Amniotic epithelial cell (primary cell): ENCODE measurements at places on chromosomes 7 and 10.
A peak's percentile ranks its signal among the peaks of the same experiment; 100 is the strongest.

GRCh38 chr7:155344270-155344617, 46.6 kb downstream of the INSIG1 start:
- no peak for DNase-seq

DNA sequence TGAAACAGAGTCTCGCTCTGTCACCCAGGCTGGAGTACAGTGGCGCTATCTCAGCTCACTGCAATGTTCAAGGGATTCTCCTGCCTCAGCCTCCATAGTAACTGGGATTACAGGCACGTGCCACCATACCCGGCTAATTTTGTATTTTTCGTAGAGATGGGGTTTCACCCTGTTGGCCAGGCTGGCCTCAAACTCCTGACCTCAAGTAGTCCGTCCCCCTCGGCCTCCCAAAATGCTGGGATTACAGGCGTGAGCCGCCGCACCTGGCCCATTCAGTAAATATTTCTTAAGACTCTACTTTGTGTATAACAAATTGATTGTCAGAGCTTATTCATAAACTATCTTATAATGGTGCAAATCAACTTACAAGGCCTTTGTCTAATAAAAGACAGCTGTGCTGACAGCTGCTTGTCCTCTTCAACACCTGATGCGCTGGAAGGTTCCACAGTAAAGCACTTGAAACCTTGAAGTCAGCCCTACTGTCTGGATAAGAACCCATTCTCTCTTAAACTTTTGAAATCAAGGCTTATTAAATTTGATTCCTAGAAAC, 14.7 kb downstream of the ECHDC3 start:
- no peak for DNase-seq

DNA sequence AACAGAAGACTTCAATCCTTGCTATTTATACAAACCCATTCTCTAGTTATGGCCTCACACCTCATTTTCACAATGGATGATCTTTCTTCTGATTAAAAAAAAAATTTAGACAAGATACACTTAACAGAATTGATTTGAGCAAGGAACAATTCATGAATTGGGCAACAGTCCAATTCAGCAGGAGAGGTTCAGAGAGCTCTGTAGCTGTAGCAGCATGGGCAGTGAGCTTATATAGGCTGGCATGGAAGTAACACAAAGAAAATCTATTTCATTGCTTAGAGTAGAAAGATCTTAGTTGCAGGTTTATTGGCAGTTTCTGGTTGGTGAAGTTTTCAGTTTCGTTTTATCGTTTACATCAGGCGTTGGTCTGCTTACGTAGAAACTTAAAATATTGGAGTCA, 23.0 kb upstream of the LRGUK start:
- no peak for DNase-seq

GRCh38 chr7:153452661-153453060, 599.5 kb upstream of the DPP6 start:
- no peak for DNase-seq

DNA sequence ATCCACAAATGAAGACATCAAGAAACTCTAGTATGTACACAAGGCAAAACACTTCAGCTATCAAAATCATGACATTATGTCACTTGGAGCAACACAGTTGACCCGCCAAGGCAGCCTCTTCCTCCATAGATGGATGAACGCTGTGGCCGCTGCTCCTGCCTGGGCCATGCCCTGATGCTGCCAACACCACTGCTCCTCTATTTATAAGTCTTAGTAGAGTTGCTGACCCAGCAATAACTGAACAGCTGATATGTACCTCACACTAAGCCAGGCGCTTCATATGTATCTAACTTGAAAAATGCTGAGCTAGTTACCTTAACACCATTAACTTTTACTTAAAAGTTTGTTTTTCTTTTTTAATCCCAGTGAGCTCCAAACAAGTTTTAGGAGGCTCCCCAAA, 131.9 kb downstream of the LYZL1 start:
- no peak for DNase-seq

GRCh38 chr10:44382131-44382858, 2.6 kb downstream of the CXCL12 start:
- no peak for DNase-seq

- no peak for DNase-seq
Observed at GRCh38 chr7:106520962-106521514, 139.9 kb downstream of the CCDC71L start.

DNA sequence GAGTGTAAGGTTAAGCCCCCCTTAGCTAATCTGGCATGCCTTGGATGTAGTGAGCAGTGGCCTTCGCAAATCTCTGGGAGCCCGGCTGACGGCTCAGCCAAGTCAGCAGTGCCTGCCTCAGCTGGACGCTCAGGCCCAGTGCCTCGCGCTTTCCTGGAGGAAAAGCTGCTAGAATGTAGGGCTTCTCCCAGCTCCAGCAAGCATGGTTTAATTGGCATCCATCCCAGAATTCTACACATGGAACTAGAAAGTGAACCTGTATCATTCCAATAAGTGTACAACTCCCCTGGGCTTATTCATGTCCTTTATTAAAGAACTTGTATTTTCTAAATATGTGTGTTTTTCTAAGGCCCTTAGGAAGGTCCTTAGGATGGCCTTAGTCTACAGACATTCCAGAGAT, 287.8 kb upstream of the SHH start:
- DNase-seq = no peak

DNA sequence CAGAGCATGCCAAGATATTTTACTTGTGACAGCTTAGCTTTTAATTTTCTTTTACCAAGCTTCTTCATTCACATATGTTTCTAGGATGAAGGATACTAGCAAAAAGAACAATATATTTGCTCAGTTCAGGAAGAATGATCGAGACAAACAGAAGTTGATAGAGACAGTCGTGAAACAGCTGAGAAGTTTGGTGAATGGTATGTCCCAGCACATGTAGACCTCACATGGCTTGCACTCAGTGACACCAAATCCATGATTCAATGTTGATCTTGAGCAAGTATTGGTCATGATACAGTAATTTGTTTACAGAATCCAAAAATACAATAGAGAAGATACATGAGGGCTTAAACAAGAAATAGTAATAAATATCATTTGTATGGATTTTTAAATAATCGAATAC, 2.5 kb upstream of the CYP26C1 start:
- DNase-seq = no peak

GRCh38 chr7:108002726-108003598, at the start of gene LAMB1:
TSS of gene LAMB1 (minus strand) at chr7:108003161. CDS start at chr7:108002885, 276 bp downstream.
- DNase-seq = peak; percentile 76

DNA sequence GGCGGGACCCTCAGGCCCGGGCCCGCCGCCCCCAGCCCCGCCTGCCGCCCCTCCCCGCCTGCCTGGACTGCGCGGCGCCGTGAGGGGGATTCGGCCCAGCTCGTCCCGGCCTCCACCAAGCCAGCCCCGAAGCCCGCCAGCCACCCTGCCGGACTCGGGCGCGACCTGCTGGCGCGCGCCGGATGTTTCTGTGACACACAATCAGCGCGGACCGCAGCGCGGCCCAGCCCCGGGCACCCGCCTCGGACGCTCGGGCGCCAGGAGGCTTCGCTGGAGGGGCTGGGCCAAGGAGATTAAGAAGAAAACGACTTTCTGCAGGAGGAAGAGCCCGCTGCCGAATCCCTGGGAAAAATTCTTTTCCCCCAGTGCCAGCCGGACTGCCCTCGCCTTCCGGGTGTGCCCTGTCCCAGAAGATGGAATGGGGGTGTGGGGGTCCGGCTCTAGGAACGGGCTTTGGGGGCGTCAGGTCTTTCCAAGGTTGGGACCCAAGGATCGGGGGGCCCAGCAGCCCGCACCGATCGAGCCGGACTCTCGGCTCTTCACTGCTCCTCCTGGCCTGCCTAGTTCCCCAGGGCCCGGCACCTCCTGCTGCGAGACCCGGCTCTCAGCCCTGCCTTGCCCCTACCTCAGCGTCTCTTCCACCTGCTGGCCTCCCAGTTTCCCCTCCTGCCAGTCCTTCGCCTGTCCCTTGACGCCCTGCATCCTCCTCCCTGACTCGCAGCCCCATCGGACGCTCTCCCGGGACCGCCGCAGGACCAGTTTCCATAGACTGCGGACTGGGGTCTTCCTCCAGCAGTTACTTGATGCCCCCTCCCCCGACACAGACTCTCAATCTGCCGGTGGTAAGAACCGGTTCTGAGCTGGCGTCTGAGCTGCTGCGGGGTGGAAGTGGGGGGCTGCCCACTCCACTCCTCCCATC, 82.7 kb downstream of the PAX2 start:
- no peak for DNase-seq

- no peak for DNase-seq
Observed at GRCh38 chr10:77638321-77639101, 903 bp upstream of the KCNMA1 start.

DNA sequence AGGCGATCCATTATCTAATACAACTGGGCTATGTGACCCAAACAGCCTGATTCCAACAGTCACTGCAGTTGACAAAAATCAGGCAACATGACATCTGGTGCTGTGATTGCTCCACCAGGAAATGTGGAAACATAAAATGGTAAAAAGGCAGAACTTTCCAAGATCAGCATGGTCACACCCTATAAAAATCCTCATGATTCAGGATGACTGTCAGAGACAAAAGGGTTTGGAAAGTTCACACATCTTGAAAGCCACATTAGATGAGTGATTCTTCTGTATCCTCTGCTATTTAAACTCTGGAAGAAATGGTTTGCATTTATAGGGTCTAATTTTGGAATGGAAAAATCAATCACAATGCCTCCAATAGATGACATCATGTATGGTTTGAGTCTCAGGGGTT, 662.6 kb upstream of the IGFBP3 start:
- DNase-seq = no peak

- DNase-seq = no peak
Observed at GRCh38 chr7:132410385-132410784, 165.9 kb downstream of the PLXNA4 start.

- no peak for DNase-seq
Observed at GRCh38 chr7:47496056-47496665, 85.8 kb downstream of the TNS3 start.

GRCh38 chr7:155921086-155921803, 109.0 kb upstream of the SHH start:
- DNase-seq = no peak

DNA sequence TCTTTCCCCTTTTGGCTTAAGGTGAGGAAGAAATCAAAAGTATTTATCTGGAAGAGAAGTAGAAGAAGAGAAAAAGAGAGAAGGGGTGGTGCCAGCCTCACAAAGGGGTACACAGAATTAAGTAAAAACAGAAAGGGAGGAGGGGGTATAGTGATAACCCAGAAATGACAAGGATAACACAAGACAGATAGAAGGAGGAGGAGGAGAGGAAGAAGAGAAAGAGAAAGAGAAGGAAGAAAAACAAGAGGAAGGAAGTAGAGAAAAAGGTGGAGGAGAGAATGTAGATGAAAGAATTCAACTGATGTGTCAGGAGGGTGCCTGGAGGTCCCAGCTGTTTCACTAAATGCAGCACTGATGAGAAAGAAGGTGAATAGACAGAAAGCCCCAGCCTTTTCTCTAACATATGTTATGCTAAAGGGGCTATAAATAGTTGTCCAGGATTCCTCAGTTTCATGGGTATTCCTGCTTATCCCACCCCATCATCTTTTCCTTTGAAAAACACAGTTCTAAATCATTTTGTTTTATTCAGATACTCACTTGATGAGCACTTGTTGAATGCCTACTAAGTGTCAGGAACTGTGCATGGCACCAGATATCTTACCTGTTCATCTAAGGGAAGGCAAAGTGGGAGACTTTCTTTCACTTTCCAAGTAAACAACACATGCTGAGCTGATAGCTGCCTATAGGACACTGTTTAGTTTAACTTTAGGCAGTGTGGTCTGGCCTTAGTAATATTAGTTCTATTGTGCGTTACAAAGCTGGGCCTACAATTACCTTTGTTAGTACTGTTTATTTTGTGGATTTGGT, 8.0 kb downstream of the SEMA3E start:
- no peak for DNase-seq

DNA sequence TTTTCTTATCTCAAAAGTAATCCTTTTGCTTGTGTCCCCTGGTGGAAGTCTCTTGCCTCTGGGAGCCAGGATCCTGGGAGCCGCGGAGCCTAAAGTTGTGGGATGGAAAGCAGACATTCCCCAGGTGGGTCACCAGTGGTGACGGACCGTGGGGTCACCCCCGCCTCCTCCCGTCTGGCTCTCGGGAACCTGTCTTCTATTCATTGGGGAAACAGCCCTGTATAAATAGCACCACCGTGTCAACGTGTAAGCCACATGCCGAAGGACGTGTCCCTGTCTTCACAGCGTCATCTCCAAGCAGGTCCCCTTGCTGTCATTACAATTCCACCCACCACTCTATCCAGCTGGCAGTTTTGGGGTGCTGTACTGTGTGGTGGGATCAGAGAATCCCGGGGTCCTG, 87.5 kb downstream of the ELFN1 start:
- no peak for DNase-seq

- DNase-seq = no peak
Observed at GRCh38 chr7:24372961-24373955, 89.3 kb downstream of the NPY start.

GRCh38 chr10:51103554-51104217, 29.4 kb downstream of the PRKG1 start:
- no peak for DNase-seq

GRCh38 chr10:128367807-128368206, 241.6 kb upstream of the MKI67 start:
- DNase-seq = no peak

DNA sequence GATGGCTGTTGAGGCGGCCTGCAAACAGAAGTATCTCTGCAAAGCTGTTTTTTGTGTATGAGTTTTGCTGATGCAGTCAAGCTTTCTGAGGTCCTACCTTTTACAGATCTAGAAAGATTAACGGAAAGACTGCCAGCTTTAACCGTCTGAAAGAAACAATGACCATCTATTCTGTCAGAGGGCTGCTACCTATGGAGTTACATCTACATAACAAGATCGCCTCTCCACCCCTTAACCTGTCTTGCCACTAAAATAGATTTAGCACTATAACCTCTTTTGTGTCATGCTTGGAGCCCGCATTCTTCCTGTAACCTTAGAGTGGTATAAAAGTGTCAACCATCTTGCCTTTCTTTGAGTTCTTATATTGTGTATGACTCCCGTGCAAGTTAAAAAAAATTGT, 291.2 kb downstream of the POM121L12 start:
- DNase-seq = no peak

GRCh38 chr7:142833174-142834048, 21.5 kb upstream of the EPHB6 start:
- no peak for DNase-seq

DNA sequence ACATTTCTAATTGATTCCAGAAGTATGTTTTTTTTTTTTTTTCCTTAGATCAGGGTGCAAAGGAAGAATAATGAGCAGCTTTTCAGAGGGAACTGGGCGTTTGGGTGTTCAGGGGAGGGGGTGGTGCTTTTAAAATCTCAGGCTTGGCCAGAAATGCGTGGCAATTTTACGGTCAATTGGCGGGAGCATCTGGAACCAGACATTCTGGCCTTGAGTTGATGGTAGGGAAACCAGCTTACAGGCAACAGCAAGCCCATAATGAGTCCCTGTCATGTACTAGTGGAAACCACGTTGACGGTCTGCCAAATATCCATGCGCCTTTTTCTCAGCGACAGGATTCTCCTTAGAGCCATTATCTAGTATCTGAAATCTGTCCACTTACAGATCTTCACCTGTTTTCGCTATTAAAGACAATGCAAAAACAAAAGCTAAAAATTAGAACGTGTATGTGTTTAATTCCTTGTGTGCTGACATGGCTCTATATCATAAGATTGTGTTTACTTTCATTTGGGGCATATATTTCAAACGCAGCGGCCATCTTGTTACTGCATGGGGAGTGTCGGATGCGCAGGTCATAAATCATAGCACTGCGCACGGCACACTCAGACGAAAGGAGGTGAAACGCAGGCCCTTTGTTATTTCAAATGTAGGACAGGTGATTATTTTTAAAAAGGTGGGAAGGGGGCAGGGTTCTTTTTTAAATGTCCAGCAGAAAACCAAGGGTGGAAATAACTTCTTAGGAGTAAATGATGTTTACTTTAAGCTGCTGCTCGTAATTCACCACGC, 209.2 kb downstream of the AGMO start:
- DNase-seq = no peak
